ENCODE measurements at places on chromosomes 7 and 10. TPM values are rescaled to one million over a fixed set of nuclear protein-coding genes. Genes with fewer than 3 reads are reported as not detected.

PNLIPRP3 gene
- not detected for polyA plus RNA-seq

DNA sequence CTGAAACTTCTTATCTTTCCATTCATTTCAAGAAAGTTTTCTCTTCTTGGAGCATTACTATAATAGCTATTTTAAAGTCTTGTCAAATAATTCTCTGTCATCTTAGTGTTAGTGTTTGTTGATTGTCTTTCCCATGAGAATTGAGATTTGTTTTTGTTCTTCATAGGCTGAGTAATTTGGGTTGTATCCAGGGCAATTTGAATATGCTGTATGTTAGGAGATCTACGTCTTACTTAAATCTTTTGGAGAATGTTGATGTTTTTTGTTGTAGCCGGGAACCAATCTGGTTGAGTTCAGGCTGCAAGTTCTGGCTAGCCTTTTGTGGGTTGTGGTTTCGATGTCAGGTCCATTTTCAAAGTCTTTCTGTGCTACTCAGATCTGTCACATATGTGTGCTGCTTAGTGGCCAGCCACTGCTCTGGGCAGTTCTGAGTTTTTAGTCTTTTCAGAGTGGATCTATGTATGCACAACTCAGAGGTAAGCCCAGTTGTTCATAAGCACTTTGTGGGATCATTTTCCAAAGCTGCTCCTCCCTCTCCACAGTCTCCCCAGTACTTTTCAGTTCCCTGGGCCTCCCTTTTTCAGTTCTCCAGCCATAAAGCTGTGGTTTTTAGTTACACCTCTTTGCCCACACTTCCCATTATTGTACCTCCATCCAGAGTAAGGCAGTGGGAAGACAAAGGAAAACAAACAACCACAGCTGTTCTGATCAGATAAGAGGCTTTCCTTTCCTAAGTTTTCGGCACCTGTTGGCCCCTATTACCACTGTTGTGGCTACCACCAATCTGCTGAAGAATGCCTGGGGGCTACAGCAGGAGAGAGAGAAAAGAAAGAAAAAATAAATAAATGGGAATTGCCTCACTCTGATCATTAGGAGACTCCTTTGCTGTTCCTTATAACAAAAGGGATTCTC is 4.7 kb upstream of the CCNJ start:
- no peak for DNase-seq

- no peak for DNase-seq
These were observed 63.3 kb upstream of the DNAJB12 start for GRCh38 chr10:72417971-72418370.

- no peak for DNase-seq
These were observed 343.7 kb upstream of the SEMA3A start for GRCh38 chr7:84538268-84538667.

DNA sequence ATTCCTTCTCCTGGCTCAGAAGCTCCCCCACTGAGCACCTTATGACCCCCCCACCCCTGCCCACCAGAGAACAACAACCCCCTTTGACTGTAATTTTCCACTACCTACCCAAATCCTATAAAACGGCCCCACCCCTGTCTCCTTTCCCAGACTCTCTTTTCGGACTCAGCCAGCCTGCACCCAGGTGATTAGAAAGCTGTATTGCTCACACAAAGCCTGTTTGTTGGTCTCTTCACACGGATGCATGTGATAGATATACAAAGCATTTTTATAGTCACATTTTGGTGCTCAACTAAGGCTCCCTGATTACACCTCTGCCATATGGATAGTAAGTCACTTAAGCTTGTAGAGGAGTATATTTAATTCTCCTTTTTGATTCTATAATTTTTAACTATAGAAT is 985.8 kb downstream of the REEP3 start:
- no peak for DNase-seq

DNA sequence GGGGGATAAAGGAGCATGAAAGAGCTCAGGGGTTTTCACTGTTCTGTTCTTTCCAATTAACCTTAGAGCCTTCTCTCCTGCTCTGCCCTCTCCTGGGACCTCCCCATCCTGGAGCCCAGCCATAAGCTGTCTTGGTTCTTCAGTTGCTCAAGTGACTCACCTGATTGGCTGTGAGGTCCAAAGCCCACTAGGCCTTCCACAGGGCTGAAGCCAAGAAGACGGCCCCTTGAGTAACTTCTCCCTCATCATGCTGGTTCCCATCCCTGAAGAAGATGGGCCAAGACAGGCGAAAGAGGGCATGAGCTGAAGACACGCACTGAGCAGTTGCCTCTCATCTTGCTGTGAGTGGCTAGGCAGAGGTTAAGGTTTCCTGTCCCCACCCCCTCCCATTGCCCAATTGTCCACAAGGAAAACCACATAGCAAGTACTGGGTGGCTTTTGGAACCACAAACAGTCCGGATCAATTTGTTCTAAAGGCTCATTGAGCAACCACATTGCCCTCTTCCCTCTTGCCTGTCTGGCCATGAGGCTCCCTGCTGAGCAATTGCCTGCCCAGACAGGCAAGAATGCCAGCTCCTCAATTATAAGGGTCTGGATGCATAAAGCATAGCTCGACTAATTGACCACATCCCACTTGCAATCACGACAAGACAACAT is 43.9 kb upstream of the GPAM start:
- no peak for DNase-seq
